ENCODE measurements at places on chromosomes 12 and 14.

GRCh38 chr14:88516861-88517357 is 37.9 kb downstream of the PTPN21 start:
- no peak for DNase-seq

GRCh38 chr14:47555333-47555732 is 120.1 kb downstream of the MDGA2 start:
- DNase-seq = no peak

- DNase-seq = no peak
Measured at GRCh38 chr12:119325813-119326212, 8.7 kb upstream of the CCDC60 start.

GRCh38 chr12:102169922-102170621 is 27.6 kb downstream of the PMCH start:
- no peak for DNase-seq

DNA sequence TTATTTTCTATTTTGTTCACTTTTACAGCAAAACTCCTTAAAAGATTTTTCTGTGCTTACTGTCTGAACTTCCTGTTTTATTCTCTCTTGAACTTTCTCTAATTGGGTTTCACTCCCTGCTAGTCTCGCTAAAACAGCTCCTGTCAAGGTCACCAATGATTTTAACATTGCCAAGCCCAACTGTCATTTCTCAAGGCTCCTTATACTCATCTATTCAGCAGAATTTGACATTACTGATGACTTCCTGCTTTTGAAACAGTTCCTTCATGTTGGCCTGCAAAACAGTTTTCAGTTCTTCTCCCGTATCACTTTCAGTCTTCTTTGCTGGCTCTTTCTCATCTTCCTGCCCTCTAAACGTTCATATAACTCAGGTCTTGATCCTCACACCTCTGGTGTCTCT is 268.5 kb upstream of the USP15 start:
- no peak for DNase-seq

- DNase-seq = no peak
Measured at GRCh38 chr14:31920989-31921650, 156.0 kb upstream of the ARHGAP5 start.

- no peak for DNase-seq
Measured at GRCh38 chr12:56749359-56749758, 2.8 kb downstream of the PRIM1 start.

- no peak for DNase-seq
Measured at GRCh38 chr14:74029136-74029535, 10.0 kb downstream of the BBOF1 start.

DNA sequence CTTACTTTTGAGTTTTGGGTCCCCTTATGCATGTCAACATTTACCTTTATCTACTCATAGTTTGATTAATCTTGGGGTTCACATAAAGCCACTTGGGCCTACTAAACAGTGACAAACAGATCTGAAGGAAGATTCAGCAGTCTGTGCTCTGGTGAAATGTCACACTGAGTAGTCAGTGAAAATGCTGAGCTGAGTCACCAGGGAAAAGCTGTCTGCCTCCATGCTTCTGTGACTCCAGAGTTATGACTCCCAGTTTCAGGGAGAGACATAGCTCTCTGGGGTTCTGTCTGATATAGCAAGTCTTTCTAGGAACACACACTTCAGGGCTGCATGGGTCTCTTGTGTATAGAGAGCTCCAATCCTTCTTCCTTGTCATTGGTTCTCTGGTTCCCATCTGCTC is 406.3 kb upstream of the FAR2 start:
- no peak for DNase-seq

DNA sequence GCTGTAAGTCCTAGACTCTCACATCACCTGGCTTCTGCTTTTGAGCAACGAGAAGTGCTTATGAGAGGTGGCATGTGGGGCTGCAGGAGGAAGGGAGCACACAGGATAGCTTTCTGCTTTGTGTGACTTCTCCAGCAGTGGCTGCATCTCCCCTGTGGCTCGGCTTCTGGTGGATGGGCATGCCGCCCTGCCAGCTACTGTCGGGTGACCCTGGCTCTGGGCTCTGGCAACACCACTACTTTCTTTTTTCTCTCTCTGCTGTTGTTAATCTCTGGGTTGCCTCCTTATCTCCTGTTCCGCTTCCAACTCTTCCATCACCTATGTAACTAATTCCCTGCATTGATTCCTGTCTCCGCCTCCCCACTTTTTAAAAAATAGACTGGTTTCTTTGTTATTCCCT is 209.1 kb upstream of the DAAM1 start:
- no peak for DNase-seq

DNA sequence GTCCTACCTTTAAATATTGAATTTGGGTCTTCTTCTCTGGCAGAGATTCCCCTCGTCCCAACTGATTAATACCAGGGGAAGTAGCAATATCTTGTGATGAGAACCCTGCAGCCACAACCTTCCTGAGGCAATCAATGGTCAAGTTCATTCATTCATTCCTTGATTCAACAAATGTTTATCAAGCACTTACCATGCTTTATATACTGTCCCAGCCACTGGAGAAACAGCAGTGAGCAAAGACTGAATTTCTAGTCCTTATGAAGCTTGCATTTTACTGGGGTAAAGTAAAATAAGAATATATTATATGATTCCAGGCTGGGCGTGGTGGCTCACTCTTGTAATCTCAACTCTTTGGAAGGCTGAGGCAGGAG is 300 bp upstream of the GIT2 start:
- DNase-seq = no peak

GRCh38 chr14:74907744-74908143 is 15.3 kb downstream of the RPS6KL1 start:
- DNase-seq = no peak

- DNase-seq = no peak
Measured at GRCh38 chr12:57166971-57167371, 19.6 kb upstream of the LRP1-AS start.

- no peak for DNase-seq
Measured at GRCh38 chr14:61608245-61609165, 86.8 kb upstream of the HIF1A start.

GRCh38 chr12:128026696-128027574 is 240.0 kb upstream of the TMEM132C start:
- no peak for DNase-seq

DNA sequence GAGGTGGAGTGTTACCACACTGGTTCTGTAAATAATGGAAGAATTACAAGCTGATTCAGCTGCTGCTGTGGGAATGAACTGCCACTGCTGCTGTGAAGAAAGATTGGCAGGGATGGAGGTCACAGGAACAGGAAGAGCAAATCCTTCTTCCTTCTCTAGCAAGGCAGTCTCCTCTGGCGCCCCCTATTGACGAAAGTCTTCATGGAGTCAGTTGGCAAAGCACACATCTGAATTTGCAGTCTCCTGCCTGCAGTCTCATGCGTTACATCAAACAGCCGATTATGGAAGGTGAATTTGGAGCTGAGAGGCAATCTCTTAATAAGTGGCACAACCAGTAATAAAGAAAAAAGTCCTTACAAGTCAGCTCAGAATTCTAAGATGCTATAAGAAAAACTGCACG is 106.0 kb upstream of the TMTC1 start:
- no peak for DNase-seq

GRCh38 chr12:91204421-91204820 is 21.8 kb upstream of the DCN start:
- DNase-seq = no peak

DNA sequence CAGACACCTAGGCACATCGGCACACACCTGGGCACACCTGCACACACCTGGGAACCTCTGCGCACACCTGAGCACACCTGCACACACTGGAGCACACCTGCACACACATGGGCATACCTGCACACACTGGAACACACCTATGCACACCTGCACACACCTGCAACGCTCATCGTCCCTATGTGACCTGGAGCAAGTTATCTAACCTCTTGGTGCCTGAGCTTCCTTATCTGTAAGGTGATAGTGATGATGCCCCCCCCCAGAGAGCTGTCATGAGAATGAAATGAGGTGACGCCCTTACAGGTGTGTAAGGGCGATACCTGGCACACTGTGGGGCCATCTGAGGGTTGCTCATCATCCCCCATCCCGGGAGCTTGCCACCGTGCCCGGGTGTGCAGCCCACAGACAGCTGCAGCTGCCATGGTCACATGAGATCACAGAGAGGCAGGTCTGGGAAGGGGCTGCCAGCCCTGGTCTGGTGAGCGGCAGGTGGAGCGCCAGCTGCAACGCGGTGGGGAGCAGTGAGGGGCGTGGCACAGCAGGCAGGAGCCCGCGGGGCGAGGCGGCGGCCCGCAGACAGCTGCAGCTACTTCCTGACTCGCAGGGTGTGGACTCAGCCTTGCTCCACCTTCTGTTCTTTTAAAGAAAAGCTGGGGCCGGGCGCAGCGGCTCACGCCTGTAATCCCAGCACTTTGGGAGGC is 59.9 kb upstream of the FBRSL1 start:
- no peak for DNase-seq

DNA sequence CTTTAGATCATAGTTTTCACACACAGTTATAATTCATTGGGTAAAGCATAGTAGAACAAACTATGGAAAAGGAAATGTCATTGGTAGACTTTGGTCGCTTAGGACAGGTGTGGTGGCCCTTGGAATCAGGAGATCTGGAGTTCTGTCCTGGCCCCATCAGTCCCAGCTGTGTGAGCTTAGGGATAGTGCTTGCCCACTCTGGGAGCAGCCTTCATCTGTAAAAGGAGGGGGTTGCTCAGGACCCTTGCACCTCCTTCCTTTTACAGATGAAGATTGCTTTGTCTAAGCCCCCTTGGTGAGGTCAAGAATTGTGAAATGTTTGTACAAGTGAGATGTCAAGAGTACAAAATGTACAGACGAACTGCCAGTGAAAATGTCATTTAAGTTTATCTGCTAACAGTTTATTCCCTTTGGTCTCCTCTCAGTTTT is 93.2 kb downstream of the BORCS5 start:
- no peak for DNase-seq

GRCh38 chr12:62211510-62211909 is 48.7 kb upstream of the USP15 start:
- no peak for DNase-seq

DNA sequence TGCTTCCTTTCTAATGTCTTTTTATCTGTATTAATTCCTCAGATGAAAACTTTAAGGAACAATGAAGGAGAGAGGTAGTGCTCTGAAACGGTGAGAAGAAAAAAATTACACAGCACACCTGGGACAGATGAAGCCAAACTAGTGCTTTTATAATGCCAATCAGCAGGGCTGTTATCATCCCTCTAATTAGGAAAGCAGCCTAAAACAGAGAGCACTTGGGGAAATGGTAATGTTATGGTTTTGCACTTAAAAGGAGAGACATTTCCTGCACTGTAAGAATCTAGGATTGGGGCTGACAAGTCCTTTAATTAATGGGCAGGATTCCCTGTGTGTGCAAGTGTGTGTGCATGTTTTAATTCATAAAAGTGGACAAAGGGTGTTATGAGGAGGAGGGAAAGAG is 4.8 kb upstream of the LMO3 start:
- no peak for DNase-seq

DNA sequence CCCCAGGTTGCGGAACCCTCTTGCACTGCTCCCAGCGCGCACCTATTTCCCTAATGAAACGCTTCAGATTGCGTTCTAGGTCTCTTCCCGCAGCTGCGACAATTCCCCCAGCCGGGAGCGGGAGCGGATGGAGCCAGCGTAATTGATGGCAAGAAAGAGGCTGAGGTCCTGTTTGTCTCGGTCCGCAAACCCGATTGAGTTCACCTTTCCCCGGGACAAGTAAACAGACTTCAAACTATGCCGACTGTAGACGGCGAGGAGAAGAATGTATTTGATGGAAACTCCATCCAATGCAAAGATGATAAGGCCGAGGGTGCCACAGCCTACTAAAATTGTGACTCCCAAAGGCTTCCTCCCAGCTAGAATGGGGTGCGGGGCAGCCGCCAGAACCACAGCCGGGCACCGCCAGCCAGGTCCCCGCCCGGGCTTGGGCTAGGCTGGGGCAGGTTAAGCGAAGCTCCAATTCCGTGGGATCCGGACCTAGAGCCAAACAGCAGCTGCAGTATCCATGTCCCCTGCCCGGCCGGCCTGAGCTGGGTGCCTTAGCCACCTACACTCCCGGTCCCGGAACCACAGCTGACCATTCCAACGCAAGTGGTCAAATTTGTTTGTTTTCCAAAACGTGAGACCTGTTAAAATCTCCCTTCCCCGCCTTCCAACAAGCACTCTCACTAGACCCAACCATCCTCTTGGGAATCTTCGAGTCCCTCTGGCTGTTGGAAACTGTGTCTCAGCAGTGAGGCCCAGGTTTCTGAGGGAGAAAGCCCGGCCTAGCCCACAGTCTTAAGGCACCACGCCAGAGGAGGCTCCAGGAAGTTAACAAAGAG is 5.5 kb downstream of the NKX2-1 start:
- no peak for DNase-seq

- no peak for DNase-seq
Measured at GRCh38 chr12:25785134-25785533, 173.3 kb upstream of the RASSF8 start.

- no peak for DNase-seq
Measured at GRCh38 chr12:93130366-93131054, 201.4 kb upstream of the EEA1 start.

GRCh38 chr12:24778486-24779304 is 170.2 kb downstream of the BCAT1 start:
- DNase-seq = no peak

- DNase-seq = no peak
Measured at GRCh38 chr12:57730336-57731067, 8.0 kb downstream of the AGAP2 start.

- DNase-seq = peak; percentile 80
Measured at GRCh38 chr14:73463411-73463810, 5.1 kb upstream of the NUMB start.

GRCh38 chr12:132593071-132593470 is 17.3 kb downstream of the LRCOL1 start:
- DNase-seq = no peak

GRCh38 chr14:105430565-105430964 is 10.9 kb downstream of the MTA1 start:
- no peak for DNase-seq

GRCh38 chr12:23060161-23060560 is 435.2 kb downstream of the ETNK1 start:
- DNase-seq = no peak

DNA sequence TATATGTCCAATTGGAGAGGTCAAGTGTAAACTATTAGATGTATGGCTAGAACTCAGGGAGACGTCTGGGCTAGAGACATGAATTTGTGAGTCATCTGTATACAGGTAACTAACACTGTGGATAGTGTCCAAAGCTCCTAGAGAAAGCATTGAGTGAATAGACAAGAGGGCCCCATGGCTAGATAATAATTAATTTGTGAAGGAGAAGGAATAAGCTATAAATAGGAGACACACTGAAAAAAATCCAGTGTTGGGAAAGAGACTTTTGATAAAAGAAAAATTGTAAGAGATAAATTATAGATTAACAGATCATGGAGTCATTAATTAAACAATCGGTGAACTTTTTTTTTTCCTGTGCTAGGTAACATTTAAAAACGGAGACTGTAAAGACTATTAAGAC is 326.6 kb upstream of the PRICKLE1 start:
- DNase-seq = no peak

All from coronary artery (tissue), 2 donors.